ENCODE measurements at places on chromosomes 5 and 9.

- DNase-seq = no peak
Measured at GRCh38 chr5:121399879-121400278, 451.8 kb upstream of the FTMT start.

GRCh38 chr9:107548298-107549142, 59.0 kb upstream of the KLF4 start:
- no peak for DNase-seq

DNA sequence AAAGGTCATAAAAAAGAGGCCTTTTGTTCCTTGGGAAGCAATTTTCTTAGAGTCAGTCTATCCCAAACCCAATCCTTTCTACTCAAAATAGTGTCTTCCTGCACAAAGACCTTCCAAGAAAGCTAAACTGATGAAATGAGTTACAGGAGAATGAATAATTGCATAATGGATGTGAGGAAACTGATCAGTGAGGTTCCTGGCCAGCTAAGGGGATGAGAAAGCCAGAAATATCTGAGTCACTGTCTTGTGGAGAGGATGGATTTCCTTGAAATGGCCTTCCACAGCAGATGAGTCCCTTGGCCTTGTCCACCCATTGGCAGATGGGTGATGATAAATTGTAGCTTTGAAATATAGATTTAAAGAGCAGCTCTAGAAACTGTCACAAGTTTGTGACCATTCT, 756.1 kb downstream of the DNAH5 start:
- DNase-seq = no peak

GRCh38 chr5:19928562-19929421, 59.2 kb downstream of the CDH18 start:
- DNase-seq = no peak

DNA sequence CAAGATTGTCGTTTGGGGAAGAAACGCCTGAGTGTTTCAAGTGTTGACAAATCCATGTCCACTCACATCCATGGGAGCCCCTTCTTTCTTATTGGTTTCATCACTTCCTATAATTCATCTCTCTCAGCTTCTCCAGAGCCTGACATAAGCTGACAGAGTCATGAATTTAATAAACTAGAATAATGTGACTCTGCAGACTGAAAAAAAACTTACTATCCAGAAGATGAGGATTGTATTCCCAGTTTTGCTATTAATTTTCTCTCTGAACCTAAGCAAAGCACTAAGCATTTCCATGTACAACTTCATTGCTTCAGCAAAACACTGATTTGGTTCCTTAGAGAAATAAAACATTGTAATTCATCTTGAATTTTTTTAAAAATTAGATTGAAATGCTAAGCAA, 691.8 kb downstream of the MTRR start:
- DNase-seq = no peak

- DNase-seq = no peak
Measured at GRCh38 chr9:15927161-15927560, 374.3 kb downstream of the CCDC171 start.

DNA sequence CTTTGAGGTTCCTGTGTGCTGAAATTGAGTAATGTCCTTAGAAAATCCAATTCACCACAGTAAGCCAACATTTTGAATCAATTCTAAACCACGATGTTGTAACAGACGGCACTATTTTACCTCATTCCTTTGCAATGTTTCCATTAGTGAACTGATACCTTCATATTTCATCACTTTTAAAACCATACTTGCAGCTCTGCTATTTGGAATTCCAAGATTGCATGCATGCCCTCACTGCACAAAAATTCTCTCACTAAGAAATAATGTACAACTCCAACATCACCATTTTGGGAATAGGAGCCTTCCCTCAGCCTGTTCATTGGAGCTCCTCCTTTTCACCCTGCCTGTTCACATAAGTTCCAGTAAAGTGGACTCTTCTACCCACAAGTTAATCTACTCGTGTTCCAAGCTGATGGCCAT, 74.8 kb upstream of the TGFBR1 start:
- no peak for DNase-seq

- no peak for DNase-seq
Measured at GRCh38 chr5:89204756-89205155, 321.8 kb upstream of the MEF2C start.

DNA sequence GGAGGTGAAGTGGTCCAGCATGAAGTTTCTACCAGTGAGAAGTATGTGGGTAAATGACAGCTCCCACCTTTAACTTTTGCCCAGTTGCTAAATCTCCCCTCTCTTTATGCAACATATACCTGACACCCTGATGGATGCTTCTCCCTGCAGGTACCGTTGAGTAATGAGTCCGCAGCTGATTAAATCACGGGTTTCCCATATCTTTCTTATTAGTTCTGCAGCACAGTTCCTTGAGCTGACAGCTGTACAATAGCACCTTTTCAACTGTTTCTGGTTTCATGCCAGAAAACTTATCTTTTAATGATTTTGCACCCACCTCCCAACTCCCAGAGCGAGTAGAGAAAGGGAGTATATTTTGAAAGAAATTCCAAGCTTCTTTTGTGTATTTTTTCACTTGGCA, 161.0 kb upstream of the TUT7 start:
- DNase-seq = no peak

DNA sequence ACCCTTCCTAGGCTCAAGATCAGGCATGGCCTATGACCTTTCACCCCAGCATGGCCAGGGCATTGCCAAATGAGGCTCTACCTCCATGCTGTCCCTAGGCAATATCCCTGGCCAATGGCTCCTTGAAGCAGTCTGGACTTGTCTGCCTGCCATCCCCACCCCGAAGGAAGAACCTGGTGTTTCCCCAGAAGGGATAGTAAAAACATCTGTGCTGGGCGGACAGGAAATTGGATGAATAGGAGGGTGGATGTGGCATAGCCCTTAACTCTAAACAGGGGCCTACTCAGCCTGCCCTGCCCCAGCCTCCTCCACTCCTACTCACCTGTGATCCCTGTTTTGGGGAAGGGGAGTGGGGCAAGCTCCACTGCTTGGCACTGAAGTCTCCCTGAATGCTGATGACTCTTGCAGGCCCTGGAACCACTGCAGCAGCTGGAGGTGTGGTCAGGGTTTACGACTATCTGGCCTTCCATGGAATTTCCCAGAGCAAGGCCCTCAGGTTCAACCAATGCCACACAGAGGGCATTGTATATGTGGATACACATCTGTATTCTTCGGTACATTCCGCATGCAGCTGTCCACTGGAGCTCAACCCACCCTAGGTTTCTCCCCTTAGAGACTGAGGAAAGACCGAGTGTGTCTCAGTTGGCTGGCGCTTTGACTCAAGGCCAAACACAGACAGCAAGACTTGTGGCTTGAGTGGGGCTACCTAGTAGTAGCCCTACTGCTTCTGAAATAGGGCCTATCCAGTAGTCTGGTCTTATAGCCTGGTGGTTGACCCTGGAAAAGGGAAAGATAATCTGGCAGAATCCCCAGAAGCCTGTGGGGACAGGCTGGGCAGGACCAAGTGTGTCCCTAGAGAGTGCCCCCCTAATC, 6.4 kb upstream of the P4HA2 start:
- DNase-seq = no peak

GRCh38 chr9:17556255-17556654, 22.6 kb upstream of the SH3GL2 start:
- DNase-seq = no peak

GRCh38 chr9:92308893-92309292, 15.4 kb upstream of the IARS1 start:
- no peak for DNase-seq

- DNase-seq = no peak
Measured at GRCh38 chr9:109914280-109915027, 134.5 kb downstream of the PALM2AKAP2 start.

DNA sequence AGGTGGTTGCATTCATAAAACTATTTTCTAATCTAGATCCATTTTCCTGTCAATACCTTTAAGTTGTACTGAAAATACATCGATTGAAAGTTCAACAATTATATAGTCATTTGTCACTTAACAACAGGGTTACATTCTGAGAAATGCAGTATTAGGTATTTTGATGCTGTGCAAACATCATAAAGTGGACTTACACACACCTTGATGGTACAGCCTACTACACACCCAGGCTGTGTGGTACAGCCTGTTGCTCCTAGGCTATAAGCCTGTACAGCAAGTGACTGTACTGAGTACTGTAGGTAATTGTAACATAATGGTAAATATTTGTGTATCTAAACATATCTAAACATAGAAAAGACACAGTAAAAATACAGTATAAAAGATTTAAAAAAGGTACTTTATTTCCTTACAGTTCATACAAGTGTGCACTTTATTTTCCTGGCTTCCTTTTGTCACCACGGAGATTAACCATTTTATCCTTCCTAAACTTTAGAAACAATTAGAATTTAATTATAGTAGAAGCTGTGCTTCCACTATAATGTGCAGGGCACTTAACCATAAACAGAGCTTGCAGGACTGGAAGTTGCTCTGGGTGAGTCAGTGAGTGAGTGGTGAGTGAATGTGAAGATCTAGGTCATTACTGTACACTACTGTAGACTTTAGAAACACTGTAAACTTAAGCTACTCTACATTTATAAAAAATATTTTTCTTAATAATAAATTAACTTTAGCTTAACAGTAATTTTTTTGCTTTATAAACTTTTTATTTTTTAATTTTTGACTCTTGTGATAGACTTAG, 42.9 kb upstream of the MEF2C start:
- no peak for DNase-seq

DNA sequence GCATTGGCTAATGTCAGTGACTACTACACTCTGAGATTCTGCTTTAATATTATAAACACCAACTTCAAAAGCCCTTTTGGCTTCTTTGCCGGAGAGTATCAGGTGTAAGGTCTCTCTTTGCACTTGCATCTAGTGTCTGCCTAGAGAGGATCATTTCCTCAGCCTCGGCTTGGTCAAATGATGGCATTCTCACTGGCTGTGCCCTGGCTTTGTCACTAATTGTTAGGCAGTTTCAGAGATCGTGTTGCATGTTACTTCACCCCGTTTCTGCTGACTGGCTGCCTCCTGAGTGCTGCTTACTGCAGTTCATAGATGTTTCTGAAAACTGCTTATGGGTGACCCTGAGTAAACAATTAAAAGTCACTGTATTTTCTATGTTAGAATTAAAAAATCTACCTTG, 48.8 kb downstream of the SLC1A3 start:
- no peak for DNase-seq

- DNase-seq = no peak
Measured at GRCh38 chr5:135135530-135136226, 101.7 kb upstream of the PITX1 start.

DNA sequence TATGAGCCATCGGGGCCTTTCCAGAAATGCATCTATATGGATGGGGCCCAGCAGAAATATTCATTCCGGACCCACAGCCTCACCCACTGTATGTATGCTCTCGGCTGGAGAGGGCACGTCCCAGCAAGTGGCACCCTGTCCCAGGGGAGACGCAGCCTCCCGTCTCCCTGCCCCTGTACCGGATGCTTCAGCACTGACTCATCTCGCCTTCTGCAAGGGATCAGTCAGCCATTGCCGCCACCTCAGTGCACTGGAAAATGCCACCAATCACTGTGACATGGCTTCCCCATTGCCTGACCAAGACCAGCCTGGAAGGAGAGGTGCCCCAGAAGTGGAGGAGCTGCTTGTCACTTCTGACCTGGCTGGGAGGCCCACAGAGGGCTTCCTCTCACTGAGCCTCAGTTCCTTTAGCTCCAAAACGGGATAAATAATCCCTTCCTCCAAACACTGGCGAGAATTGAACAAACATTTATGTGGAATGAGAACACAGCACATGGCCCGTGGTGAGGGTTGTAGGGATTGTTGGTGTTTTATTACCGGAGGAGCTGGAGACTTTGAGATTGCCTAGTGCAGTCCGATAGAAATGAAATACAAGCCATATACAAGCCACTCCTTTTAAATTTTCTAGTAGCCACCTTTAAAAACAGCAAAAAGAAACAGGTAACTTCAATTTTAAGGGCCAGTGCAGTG, 43.9 kb upstream of the ORM1 start:
- DNase-seq = no peak

- DNase-seq = no peak
Measured at GRCh38 chr9:5817862-5818261, 15.1 kb downstream of the ERMP1 start.

DNA sequence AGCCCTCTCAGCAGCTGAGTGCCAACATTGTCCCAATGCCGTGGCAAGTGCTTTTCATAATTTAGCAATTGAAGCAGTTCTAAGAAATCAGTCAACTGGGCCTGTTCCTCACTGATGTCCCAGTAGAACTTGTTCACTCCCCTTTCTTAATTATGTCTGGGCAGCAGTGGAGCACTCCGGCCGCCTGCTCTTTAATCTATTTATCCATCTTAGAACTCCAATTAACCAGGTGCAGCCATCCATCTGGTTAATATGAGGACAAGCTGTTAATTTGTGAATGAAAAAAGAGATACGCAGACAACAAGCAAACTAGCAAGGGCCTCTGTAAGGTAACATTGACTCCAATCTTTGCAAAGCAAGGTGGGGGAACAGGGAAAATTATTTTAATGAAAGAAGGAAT, 39.4 kb downstream of the MAT2B start:
- no peak for DNase-seq
